SJSA1 (cell line): ENCODE measurements at places on chromosomes 2 and 18. TPM values are rescaled to one million over a fixed set of nuclear protein-coding genes. Genes with fewer than 3 reads are reported as not detected.

DNA sequence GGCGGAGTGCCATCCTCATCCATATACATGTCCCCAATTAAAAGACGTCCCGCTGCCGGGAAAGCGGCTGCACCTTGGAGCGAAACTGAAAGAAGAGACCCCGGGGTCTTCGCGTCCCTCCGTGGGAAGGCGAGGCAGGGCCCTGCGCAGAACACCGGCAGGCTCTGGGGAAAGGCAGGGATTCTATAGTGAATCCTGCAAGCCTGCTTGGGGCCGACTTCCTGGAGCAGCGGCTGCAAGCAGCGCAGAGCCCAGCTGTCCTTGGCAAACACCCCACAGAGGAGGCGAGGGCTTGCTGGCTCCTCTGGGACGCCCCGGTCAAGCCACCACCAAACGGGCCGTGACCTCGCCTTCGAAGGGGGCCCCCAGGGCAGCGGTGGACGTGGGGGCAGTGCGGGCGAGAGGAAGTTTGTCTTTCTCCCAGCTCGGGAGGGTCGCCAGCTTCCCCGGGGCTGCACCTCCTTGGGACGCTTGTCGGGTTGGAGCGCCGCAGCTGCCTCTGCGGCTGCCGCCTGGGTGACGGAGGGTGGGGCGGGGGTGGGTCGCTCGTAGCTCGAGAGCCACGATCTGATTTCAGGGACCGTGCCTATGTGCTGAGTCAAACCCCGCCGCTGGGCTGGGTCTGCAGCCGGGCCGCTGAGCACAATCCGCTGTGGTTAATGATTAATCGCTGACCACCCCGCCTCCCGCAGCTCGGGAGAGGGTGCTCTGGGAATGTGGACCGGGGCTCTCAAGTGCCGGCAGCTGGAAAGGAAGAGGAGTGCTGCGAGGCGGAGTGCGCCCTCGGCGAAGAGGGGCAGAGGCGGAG, 486 bp upstream of the GPR39 start:
- peak; percentile 98 for DNase-seq

- DNase-seq, result no peak
Measured at GRCh38 chr2:182302174-182302573, 124.7 kb downstream of the PDE1A start.

DNA sequence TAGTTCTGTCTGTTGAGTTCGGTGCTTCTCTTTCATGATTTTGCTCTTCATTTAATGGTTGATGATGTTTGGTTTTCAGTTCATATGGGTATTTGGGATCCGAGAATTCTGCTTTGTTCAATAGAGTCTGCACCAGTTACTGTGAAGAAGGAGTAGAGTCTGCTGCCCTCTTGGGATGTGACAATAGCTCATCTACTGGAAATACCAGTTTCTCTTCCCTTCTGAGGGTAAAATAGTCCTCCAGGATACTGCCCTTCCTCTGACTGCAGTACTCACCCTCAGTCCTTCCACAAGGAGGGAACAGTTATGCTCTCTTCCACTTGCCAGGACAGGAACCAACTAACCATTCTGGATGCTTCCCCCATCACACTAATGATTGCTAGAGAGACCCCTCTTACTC, 12.5 kb upstream of the TNFAIP6 start:
- no peak for DNase-seq

GRCh38 chr2:37203708-37204107, 7.4 kb downstream of the CEBPZOS start:
- no peak for DNase-seq

DNA sequence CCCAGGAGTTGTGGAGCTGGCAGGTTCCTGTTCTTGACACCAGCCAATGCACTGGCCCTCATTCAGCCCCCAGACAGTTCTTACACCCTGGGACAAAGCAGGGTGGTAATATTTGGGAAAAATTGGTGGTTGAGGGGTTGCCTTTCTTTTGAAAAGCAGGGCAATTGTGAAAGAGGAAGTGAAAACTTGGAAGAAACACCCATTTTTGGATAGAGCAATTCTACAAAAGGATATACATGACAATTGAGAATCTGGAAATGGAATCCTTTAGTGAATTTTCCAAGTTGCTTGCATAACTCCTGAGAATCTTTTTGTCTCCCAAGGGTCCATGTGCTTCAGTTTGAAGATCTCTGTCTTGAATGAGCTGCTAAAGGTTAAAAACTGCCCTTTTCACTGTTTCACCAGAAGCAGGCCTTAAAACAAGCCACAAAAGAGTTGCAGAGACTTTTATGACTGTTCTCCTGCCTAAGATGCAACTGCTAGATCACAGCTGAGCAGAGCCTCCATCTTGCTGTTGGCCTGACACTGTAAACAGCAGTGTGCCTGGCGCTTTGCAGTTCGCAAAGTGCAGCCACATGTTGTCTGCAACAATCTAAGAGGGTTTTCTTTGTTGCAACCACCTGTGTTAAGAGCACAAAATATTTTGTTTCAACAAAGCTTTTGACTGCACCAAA, 11.8 kb downstream of the COL4A4 start:
- DNase-seq, result no peak

Gene SLC9A4
- total RNA-seq, result not detected in 2 replicates

Gene CPLX4
- not detected in 2 replicates for total RNA-seq

Gene DCDC2C
- total RNA-seq, result not detected in 2 replicates
